SK-N-DZ (cell line): ENCODE measurements at places on chromosomes 5 and 9.

- DNase-seq: no peak
Measured at GRCh38 chr5:137245438-137245837, 253.7 kb downstream of the SPOCK1 start.

DNA sequence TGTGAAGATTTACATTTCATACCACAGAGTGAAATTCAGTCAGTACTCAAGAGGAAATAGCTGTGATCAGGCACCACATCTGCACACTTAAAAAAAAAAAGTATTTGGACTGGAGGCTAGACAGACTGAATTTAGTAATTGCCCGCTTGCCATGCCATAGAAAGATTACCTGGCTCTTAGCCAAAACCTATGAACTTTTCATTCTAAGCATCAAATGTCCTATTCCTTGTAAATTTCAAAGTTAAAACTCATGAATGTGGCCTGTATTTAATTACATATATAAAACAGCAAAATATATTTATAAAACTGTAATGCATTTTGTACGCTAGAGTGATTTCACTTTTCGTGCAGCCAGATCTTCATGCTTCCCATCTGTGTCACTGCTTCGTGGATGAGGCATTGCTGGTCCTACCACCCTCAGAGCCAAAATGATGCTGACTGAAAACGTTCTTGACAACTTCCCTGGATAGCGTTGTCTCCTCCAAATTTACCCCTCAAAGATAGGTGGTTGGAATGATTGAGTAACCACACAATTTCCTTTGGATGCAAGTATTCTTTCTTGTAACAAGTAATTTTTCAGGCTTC, 447.9 kb upstream of the SGCD start:
- no peak for DNase-seq

- DNase-seq: no peak
Measured at GRCh38 chr9:31983895-31984294, 400.5 kb upstream of the ACO1 start.

GRCh38 chr9:109481856-109482255, 16.3 kb downstream of the PTPN3 start:
- no peak for DNase-seq

DNA sequence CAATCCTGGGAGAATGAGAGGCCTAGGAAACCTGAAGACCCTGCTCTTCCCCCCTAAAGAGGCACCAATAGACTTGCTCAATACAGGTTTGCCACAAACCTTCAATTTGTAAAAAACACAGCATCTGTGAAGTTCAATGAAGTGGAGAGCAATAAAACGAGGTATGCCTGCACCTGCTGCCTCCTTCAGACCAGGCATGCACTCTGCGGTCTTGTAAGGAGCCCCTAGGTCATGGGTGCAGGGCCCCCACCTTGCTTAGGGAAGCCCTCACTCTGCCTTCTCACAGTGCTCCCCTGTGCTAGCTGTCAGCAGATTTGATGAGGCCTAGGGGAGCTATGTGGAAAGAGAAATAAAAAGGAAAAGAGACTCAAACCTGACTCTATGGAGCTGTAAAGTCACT, 72.1 kb upstream of the GALNT10 start:
- no peak for DNase-seq

DNA sequence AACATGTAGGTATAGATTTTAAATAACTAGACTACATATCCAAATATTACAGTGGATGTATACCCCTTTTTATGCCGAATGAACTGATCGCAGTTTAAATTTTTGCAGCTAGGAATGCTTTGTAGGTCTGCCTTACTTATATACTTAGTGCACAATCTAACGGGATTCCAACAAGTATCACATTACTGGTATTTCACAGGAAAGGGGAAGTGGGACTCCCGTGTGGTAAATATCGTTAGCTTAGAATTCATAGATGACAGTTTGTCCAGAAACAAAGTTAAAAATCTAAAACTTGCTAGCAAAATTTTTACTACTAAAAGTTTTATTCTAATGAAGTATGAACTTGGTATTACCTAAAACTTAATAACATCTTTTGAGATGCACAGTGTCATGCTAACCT, 193.5 kb upstream of the TLX3 start:
- DNase-seq: no peak

- DNase-seq: no peak
Measured at GRCh38 chr9:134555094-134555650, 86.4 kb upstream of the COL5A1 start.

DNA sequence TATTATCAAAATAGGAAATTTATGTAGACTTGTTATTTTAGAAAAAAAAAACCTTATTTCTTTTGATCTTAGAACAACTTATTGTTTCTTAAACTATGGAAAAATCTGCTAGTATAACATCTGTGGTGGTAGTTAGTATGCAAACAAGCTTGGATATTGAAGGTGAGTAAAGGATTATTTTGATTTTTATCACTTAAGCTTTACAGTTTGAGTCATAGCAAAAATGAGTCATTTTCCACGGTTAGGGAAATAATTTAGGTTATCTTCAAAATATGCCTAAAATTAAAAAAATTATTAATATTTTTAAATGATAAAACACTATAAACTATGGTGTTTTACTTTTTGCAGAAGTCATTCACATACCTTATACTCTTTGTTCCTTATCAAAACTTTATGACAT, 107.2 kb upstream of the DHFR start:
- DNase-seq: no peak

DNA sequence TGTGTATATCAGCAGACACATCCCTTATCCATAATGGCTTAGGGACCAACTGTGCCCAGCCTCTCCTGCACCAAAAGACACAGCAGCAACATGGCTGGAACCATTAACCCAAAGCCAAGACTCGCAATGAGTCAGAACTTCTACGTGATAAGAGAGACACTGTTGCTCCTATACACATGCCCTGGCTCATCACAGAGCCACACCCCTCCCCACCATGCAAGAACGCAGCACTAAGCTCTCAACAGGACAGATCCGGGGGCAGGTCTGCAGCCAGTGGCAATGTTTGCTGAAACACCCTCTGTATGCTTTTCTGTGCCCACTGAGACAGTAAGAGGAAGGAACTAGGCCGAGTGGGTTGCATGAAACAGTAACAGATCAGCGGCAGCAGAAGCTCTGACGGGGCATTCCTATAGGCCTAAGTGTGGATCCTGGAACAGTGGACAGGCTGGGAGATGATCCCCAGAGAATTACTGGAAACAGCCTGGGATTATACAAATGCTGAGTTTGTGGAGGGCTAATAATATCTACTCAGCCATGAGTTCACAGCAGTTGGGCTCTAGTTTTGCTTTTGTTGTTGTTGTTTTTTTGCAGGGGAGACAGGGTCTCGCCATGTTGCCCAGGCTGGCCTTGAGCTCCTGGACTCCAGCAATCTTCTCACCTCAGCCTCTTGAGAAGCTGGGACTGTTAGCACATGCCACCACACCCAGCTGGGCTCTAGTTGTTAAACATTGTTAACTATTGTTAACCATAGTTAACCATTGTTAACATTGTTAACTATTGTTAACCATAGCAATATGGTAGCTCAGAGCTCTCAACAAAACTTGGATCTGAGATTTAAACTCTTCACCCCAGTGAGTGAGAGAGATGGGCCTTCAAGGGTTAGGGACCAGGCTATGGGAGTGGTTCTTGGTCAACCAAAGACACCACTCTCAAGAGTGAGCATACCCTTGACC, 41.0 kb downstream of the B4GALT1 start:
- DNase-seq: no peak

GRCh38 chr5:135262364-135262763, 136.7 kb downstream of the MACROH2A1 start:
- no peak for DNase-seq

- no peak for DNase-seq
Measured at GRCh38 chr5:56327809-56328208, 94.7 kb upstream of the ANKRD55 start.

- no peak for DNase-seq
Measured at GRCh38 chr5:3835811-3836210, 240.2 kb downstream of the IRX1 start.
